ENCODE measurements at places on chromosomes 7 and 10.

DNA sequence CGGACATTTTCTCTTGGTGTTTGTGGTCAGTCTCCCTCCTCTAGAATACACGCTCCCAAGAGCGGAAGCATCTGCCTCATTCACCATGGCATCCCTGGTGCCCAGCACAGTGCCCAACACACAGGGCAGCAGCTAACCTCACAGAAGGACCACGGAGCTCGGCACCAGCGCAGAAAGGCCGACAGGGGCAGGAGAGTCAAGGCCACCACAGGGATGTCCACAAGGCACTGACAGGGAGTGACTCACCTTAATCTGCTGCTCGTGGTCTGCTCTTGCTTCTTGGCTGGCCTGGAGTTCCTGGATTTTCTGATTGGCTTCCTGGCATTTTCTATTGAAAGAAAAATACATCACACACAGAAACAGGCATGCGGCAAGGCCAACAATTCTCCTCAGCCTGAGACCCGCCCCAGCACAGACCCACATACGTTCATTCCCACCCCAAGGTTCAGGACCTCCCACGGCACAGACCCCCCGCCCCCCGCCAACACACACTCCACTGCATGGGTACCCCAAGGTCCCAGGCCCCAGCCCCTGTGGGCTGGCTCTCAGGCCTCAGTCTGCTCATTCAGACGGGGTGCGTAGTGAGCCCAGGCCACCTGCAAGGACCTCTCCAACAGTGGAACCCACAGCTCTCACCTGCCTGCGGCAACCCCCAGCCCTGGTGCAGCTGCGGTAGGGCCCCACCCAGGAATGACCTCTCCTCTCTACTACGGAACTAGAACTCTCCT is 14.9 kb downstream of the MAD1L1 start:
- no peak for DNase-seq

DNA sequence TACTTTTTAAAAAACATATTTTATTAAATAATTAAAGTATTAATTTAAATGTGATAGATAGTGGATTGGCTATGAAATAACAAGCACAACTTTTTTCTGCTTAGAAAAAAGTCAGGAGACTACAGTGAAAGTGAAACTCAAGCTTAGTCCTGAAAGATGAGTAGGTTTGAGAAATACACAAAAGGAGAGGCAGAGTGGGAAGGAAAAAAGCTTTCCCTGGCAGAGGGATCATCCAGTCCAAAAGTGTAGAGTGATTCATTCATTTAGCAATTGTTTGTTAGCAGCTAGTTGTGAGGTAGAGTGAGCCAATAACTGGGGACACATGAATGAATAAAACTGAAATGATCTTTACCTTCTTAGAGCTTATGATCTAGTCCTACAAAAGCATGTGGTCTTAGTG is 93.5 kb downstream of the FOXP2 start:
- no peak for DNase-seq

- DNase-seq, result no peak
Observed at GRCh38 chr10:59829601-59830000, 76.3 kb upstream of the MRLN start.

DNA sequence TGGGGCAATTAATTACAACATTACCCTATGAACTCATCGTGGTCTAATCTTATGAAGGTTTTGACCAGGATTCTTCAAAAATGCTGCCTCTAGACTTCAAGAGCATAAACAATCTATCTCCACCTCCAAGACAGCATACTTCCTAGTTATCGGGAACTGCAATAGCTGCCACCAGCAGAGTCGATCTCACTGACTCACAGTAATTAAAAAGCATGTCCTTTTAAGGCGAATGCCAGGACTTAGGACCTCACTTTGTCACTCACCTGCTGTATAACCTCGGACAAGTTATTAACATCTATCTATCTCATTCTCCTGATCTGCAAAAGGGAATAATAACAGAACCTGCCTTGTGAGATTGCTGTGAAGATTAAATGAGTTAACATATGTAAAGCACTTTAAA is 666.0 kb upstream of the COBL start:
- DNase-seq, result no peak

GRCh38 chr10:124576526-124577420 is 115.2 kb downstream of the LHPP start:
- DNase-seq, result no peak

GRCh38 chr7:44102846-44103565 is 1.1 kb upstream of the AEBP1 start:
- DNase-seq, result no peak

GRCh38 chr7:112937651-112938415 is 147.6 kb upstream of the TMEM168 start:
- no peak for DNase-seq

DNA sequence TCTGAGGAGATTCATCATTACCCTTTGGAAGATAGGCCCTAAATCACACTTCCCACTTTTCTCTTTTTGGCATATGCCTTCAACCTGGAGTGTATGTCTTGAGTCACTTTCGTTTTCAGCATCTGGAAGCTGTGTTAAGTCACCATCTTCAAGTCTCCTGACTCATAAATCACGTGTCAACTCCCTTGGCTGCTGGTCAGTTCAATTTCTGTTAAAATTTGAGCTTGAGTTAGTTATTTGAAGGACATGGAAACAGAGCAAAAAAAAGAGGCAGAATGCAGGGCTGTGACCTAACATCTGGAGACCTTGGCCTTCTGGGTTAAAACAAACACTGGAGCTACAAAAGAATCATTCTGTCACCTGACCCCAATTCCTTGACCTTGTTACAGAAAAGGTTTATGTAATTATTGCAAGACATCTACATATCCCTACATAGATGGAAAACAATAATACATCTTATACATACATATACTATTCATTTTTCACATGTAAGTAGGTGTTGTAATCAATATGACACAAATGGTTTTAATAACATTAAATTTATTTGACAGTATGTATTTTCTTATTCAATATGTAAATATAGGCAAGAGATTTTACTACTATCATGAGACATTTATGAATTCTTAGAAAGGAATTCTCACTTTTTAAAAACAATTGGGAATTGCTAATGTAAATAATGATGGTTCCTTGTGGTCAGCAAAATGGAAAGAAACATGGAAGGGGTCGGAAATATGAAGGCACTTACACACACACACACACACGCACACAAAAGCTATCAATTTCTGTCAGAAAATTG is 169.7 kb upstream of the PHYHIPL start:
- DNase-seq, result no peak

DNA sequence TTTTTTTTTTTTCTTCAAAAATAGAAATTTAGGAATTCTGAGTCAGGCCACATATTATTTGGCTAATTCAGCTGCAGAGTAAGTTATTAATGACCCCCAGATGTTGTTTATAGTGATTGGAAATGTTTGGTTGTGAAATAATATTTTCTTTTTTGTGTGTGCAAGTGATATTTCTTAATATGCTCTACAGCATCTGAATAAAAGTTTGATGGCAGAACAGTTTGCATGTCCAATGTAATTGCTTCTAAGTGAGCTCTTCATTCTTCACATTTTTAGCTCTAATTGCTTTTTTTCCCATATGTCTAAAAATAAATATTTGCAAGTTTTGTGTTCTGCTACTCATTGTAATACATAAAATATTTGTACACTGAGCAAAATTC is 116.0 kb downstream of the ARID5B start:
- no peak for DNase-seq

- no peak for DNase-seq
Observed at GRCh38 chr10:44927352-44927751, 16.2 kb downstream of the TMEM72 start.

- DNase-seq, result no peak
Observed at GRCh38 chr10:27359792-27360355, 119.3 kb upstream of the ACBD5 start.

DNA sequence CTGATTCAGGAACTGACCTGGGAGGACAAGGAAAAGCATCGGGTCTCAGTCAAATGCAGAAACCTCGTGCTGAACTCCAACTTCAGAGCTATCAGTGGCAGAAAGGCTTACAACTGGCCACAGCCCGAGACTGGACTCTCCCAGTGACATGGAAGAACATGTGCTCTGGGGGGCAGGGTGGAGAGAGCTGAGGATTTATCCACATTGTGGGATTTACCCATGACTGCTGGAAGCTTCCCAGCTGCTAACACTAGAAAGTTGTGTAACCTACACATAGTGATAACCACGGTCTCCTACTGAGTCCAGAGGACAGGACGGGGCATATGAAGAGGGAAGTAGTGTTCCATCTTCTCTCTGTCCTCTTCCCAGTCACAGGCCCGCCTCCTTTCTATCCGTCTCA is 103.4 kb downstream of the ITIH5 start:
- no peak for DNase-seq

- DNase-seq, result no peak
Observed at GRCh38 chr7:141073641-141074161, at the start of gene TMEM178B. TMEM178B (plus strand) TSS chr7:141074064.

GRCh38 chr10:15485684-15486316 is 114.7 kb upstream of the FAM171A1 start:
- no peak for DNase-seq

GRCh38 chr10:25441270-25441669 is 266.5 kb downstream of the GPR158 start:
- no peak for DNase-seq

- DNase-seq, result no peak
Observed at GRCh38 chr7:145644426-145645134, 472.0 kb upstream of the CNTNAP2 start.

GRCh38 chr10:132394936-132395703 is 1.9 kb upstream of the PWWP2B start:
- DNase-seq, result no peak

GRCh38 chr7:31991846-31992245 is 78.4 kb downstream of the PDE1C start:
- no peak for DNase-seq

DNA sequence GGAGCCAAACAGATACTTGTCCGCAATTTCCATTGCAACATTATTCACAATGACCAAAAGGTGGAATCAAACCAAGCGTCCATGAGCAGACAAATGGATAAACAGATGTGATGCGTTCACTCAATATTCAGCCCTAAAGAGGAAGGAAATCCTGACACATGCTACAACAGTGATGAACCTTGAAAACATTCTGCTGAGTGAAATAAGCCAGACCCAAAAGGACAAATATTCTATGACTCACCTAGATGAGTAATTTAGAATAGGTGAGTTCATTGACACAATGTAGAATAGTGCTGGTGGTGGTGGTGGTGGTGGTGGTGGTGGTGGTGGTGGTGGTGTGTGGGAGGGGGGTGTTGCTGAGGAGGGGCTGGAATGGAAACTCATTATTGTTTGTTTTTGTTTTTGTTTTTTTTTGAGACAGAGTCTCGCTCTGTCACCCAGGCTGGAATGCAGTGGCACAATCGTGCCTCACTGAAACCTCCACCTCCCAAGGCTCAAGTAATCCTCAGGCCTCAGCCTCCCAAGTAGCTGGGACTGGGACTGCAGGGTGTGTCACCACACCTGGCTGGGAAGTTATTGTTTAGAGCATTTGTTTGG is 28.6 kb downstream of the SMKR1 start:
- no peak for DNase-seq

DNA sequence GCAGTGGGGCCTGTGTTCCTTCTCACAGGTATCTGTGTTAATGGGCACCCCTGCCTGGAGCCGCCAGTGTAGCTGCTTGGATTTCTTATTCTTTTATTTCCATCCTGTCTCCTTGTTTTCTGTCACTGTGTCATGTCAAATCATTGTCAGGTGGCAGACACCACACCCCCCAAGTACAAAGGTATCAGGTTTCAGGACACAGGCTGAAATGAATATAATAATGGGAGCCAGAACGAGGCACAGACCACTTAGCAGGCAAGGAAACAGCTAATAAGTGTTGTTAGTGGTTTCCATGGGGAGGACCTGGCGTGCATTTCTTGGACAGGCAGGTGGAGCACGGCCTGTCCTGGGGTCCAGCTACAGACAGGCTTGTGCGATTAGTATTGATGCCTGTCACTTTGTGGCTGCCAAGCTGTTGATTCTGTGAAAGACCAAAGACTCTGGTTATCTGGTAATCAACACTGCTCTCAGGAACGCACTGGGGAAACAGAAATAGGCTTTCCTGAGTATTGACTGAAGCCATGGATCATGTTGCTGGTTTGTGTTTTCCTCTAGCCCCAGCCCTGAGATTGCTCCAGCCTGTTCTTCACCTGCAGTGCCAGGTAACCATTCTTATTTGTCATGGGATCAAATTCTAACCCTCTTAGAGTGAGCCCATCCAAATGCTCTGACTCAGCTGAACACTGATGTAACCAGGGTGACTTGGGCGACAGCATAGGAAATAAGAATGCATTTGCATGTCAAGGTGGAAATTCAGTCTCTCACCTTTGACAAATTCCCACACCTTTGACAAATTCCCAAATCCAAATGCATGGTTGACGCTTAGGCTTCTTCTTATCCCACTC is 1002.0 kb downstream of the LRMDA start:
- DNase-seq, result peak; percentile 81

- peak; percentile 8 for DNase-seq
Observed at GRCh38 chr10:131430716-131431412, 119.3 kb upstream of the TCERG1L start.

DNA sequence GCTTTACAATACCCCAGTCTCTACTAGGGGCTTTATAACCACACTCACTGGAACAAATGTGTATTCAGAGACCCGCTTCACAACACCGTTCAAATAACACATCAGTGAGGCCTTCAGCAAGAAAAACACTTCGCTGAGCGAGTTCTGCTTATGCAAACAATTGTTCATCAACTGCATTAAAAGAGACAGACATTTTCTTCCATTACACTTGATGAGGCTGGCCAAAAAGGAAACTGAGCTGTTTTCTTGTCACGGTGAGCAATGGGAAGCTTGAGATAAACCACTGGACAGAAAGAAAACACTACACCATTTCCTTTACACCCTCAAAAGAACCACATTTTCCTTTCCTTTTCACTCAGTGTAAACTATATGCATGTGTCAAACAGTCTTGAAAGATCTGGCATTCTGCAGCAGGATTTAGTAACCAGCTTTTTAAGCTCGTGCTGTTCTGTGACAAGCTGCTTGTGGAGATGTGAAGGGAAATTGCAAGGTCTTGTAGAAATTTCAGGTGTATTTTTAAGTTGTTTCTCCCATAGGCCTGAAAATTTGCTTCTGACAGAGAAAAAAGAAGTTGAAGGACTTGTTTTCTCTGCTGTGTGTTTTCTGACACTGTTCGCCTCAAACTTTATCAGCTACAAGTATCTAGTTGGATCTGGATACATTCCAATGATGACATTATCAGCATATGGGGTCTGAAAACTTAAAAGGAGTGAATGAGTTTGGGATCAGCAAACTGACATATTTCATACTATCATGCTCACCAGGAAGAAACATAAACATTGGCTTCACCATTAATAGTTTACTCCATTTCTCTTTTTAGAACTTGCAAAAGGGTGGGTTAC is 693.1 kb downstream of the PARD3 start:
- DNase-seq, result no peak

- no peak for DNase-seq
Observed at GRCh38 chr7:29647020-29647654, 83.5 kb downstream of the PRR15 start.

- DNase-seq, result no peak
Observed at GRCh38 chr10:54368984-54369383, 432.0 kb downstream of the PCDH15 start.

Measured in NCI-H1092 (cell line).